ENCODE measurements at places on chromosomes 1 and 21. TPM values are rescaled to one million over a fixed set of nuclear protein-coding genes. Genes with fewer than 3 reads are reported as not detected.

OLFML2B gene
- total RNA-seq = 2.0 TPM

SLC9C2 gene
- not detected for total RNA-seq

SPRR3 gene
- total RNA-seq = not detected

LAMC2 gene
- total RNA-seq = 33.0 TPM

CRB1 gene
- total RNA-seq = not detected

TGFB2 gene
- 2.9 TPM for total RNA-seq

ASCL5 gene
- not detected for total RNA-seq

CLIC6 gene
- 5.9 TPM for total RNA-seq

GRCh38 chr21:44088401-44088780 lies 18.8 kb upstream of the PWP2 start:
- DNase-seq = no peak

GRCh38 chr1:15412175-15412800 lies 2.6 kb downstream of the EFHD2 start:
- DNase-seq = no peak

GRCh38 chr1:178146436-178146835 lies 52.5 kb downstream of the RASAL2 start:
- no peak for DNase-seq

- no peak for DNase-seq
Measured at GRCh38 chr1:43463479-43463878, 9.7 kb upstream of the HYI start.

DNA sequence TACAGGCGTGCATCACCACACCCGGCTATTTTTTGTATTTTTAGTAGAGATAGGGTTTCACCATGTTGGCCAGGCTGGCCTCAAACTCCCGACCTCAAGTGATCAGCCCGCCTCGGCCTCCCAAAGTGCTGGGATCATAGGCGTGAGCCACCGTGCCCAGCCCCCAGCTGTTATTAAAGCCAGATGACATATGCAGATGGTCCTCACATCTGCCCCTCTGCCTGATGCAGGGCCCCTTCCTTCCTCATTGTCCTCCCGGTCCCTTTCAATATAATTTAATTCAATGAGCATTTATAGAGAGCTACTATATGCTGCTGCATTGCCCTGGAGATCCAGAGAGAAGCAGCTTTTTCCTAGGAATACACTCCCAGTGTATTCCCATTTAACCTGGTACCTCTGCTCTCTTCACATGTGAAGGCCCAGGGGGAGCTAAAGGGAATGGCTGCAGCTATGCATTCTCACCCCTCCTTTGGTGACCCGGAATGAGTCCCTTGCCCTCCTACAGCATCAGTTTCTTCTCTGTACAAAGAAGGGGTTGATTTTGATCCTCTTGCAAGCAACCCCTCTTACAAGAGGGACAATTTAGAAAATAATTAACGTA lies 55.6 kb downstream of the L1TD1 start:
- DNase-seq = no peak

DNA sequence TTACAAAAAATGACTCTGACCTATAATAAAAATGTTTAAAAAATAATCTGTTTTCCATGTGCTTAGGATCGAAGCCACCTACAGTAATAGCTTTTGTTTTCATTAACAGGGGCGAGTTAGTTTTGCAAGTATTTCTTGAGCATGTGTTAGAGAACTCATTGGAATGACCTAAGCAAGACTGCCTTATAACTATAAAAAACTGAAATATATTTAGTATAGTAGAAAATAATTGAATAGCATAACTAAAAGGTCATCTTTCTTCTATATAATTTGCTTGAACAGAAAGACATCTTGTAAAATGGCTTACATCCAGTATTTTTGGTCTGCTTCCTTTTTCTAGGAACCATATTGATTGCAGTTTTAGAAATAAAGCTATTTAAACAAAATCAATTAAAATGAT lies 241.5 kb upstream of the NRIP1 start:
- no peak for DNase-seq

DNA sequence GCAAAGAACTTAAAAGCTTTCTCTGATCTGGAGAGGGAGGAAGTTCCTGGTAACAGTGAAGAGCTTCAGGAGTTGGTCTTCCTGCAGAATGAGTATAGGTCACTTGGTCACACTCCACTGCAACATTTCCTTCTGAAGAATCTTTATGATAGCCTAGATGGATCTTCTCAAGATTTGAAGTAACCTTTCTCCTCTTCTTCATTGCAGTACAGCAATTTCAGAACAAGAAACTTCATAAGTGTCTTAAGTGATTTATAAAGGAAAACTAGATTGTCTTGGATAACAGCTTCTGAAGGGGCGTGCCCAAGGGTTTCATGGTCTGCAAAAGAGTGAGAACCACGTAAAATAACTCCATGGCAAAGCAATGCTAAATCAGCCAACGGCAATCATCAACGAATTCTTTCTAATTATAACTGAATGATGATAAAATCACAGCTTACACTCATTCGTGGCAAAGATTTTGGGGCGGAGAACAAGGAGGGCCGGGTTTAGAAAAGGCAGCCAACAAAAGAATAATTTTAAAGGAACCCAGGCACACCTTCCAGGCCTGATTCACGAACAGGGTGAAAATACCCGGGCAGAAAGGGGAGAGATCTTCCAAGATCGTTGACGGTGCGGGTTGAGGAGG lies 53.9 kb upstream of the ASPM start:
- peak; percentile 15 for DNase-seq

DNA sequence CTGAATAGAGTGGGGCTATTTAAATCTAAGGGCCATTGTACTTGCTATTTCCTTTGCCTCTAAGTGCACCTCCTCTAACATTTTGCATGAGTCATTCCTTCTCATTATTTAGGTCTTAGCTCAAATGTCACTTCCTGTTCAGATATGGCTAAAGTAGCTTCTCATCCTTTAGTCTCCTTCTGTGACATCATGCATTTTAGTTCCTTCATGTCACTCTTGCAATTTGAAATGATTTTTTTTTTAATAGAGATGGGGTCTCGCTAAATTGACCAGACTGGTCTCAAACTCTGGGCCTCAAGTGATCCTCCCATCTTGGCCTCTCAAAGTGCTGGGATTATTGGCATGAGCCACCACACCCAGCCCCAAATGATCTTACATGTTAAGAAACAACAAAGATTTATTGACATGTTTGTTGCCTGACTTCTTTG lies 6.6 kb downstream of the TBX19 start:
- DNase-seq = no peak

- DNase-seq = no peak
Measured at GRCh38 chr1:10632691-10633090, 157.9 kb downstream of the PEX14 start.

DNA sequence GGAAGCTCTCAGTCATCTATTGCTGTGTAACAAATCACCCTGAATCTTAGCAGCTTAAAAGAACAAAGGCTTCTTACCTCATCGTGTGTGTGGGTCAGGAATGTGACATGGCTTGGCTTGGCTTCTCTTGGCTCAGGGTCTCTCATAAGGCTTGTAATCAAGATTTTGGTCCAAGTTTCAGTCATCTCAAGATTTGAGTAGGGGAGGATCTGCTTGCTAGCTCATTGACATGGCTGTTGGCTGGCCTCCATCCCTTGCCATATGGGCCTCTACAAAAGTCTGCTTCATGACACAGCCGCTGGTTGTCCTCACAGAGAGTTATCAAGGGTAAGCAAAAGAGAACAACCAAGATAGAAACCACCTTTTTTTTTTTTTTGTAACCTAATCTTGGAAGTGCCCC lies 207.7 kb downstream of the PTPRC start:
- no peak for DNase-seq

- no peak for DNase-seq
Measured at GRCh38 chr21:25911730-25912401, 177.1 kb downstream of the GABPA start.

DNA sequence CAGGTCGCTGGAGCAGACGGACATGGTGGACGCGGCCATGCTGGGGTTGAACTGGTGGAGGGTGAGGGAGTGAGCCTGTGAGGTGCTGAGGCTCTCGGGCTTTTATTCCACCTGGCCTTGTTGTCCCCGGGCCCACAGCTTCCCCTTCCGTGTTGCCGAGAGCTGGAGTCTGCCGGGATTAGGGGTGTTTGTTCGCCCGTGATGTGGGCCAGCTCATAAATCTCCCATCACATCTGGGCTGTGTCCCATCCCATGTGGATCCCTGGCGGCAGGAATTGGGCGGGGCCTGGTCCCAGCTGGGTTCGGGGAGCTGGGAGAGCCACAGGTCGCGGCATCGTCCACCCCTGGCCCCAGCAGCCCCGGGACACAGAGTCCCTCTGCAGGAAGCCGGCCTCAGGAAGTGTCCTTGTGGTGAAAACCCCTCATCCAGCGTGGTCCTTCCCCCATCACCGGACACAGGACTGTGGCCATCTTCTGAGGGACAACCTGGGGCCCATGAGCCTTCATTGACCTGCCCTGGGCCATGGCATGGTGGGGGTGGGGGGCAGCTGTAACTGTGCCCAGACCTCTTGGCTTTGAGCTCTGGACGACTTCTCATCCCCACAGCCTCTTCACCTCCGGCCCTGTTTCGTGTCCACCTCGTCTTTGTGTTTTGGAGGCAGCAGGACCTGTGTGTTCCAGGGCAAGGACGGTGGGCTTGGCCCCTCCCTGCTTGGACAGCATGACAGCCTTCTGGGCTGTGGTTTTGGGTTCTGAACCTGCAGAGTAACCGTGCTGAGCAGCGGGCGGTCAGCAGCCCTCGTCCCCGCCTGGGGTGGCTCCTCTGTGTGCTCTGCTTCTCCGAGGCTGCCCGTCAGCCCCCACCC lies at the start of gene KRTAP10-6:
Gene KRTAP10-6, minus strand, starts transcription at position 60 of the 866 bp plus-strand sequence. Its CDS starts 21 bp downstream, at position 39.
- no peak for DNase-seq

DNA sequence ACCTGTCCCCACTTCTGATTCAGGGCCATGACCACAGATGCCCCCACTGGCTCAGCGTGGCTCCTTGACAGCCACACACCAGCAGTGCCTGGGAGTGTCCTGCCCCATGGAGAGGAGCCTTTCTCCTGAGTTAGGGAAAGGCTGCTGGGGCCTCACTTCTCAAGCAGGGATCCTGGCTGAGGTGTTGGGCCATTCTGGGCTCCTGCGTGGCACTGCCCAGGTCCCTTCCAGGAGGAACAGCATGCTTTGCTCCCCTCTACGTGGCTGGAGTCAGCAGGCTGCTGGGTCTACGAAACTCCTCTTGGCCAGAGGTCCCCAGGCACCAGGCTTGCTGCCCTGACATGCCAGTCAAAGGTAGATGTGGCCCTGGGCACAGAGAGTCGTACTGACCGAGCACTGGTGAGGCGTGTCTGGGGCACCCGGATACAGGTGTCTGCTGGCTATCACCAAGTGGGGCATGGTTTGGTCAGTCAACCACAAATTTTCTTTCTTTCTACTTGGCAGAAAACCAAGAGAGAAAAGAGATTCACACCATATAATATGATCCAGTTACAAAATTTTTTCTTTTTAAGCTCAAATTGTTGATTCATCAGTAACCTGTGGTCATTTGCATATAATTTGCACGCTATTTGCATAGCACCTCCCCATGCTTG lies 4.1 kb downstream of the ADORA1 start:
- no peak for DNase-seq

GRCh38 chr1:228275179-228275429 lies 67.3 kb downstream of the OBSCN start:
- no peak for DNase-seq

- no peak for DNase-seq
Measured at GRCh38 chr1:172394811-172395210, 25.7 kb upstream of the C1orf105 start.

DNA sequence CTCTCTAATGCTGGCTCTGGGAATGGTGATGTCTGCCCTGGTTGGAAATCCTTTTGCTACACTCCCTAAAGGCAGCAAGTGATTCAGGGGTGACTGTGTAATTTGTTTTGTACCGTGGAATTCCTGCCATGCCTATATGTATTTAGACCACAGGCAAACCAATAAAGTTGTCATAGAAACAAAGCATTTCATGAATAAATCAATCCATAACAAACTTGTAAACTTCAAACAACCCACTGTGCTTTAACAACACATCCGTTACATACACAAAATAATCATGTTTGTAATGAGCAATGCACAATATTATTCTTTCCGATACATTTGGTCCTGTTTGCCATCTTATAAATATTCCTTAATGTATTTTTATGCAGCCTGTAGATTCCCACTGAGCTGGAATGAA lies 330.3 kb upstream of the SNX7 start:
- DNase-seq = no peak

- DNase-seq = no peak
Measured at GRCh38 chr1:214954617-214954949, 128.0 kb upstream of the KCNK2 start.

DNA sequence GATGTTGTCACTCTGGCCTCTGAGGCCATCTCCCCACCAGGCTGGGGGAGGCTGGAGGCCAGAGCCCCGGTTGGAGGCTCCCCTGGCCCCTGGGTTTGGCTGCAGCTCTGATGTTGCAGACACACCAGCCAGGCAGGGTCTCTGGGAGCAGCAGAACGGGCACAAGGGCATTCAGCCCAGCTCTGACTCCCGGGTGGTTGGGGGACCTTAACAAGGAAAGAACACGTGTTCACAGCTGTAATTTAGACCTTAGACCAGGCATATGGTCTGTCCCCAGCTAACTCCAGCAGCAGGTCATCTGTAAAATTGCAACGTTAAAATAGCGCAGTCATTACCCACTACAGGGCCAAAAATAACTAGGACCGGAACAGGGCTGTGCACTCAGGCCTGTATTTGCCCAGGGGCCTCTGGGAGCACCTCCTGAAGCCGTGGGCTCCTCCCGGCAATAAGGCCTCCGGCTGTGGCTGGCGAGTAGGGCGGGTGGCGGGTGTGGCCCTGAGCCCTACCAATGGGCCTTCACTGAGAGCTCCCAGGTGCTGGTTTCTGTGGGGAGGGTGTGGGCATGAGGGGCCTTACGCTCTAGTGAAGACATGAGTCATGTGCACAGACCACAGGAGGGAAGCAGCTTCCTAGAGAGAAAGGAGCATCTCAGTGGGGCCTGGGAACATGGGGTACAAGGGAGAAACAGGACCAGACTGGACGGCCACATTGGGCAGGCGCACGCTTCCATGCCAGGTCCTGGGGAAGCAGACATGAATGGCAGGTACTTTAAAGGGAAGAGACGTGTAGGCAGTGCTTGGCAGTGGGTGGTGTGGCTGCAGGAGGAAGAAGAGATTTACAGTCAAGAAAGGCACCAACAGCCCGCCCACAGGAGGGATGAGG lies 6.1 kb downstream of the LDLRAP1 start:
- DNase-seq = no peak

DNA sequence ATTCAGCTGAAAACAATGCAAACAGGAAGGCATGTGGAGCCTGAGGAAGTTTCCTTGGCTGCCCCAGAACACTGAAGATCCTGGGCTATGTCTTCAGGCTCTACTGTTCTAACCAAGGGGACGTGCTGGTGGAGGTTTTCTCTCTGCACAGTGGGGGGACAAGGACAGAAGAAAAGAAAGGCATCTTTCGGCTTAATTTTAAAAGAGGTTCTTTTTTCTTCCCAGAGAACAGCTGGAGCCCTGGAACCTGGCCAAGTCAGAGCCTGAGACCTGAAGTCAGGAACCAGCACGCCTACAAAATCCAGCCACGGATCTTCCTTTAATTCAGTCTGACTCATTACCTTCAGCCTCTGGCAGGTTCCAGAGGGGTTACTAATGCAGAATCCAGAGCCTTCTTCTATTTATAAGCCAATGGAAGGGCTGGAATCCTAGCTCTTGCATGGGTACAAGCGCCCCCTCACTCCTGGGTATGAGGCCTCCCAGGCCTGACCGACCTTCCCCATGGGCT lies 19.8 kb downstream of the CTNNBIP1 start:
- peak; percentile 71 for DNase-seq

- no peak for DNase-seq
Measured at GRCh38 chr1:17984583-17984982, 123.0 kb upstream of the IGSF21 start.

GRCh38 chr1:119727991-119728390 lies 16.3 kb downstream of the PHGDH start:
- no peak for DNase-seq
